ENCODE measurements at places on chromosomes 13 and 19.

DNA sequence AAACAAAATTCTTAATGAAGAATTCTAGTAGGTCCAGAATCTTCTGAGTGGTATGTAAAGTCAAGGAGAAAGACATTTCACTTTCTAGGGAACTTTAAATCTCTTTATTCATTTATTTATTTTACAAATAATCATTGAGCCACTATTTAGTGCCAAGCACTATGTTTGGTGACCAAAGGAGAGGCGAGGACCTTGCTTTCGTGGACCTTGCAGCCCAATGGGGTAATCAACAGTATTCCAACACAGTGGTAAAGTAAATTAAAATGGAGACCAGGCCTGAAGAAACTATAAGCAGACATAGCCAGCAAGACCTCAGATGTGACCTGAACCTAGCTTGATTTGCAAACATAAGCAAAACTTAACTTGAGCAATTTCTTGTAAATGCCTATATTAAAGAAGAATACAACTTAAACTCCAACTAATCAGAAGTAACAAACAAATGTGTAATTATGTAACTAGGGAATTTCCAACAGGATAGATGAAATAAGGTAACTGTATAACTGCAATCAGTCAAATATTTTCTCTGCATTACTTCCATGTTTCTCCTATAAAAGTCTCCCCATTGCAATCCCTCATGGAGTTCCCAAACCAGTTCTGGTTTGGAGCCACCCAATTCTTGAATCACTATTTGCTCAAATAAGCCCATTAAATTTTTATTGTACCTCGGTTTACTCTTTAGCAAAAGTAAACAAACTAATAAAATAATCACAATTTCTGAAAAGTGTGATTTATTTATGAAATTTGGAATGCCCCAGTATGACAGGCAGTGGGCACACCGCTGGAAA, 67.6 kb downstream of the MBNL2 start:
- no peak for DNase-seq

DNA sequence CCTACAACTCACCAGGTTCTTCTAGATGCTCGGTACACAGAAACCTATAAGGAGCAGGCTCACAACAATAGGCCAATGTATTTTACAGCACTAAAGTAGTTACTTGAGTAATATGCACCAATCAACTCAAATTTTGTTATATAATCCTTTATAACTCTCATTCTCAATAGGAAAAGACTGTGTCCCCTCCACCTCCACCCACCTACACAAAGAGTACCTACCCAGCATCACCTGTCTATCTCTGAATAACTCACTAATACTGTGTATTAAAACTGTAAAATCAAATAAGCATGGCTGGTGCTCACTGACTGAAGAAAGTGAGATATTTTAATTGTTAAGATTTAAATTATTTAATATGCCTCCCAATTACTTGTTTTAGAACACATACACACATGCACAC, 146.3 kb downstream of the ENOX1 start:
- DNase-seq = no peak

DNA sequence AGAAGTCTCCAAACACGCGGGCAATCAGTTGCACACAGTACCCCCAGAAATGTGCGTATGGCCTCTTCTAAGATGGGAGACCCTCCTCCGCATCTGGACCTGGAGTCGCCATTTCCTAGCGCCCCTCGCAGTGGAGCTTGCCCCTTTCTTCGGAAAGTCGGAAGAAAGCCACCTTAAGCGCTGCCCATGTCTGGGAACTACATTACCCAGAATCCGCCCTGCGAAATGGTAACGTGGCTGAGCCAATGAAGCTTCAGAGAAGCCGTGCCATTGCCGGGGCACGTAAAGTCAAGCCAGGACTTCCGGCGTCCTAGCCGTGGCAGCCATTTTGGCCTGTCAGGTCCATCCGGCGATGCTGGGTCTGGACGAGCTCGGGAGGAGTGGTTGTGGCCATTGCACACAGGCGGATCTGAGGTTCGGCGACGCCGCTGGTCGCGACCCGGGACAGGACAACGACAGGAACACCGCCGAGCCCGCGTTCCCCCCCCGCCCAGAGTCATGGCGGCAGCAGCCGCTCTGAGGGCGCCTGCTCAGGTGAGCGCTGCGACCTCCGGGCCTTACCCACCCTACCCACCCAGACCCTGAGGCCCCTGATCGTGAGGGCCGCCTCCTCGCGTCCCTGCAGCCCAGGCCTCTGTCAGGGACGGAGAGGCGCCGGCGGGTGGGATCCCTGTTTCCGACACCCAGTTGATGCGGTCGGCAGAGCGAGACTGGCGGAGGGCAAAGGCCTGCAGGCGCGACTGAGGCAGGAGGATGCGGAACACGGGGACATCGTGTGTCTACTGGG, at the start of gene ZNF586:
TSS of gene ZNF586 (plus strand) at position 332 of the 787 bp plus-strand sequence. CDS start at position 499, 167 bp downstream.
- DNase-seq = peak; percentile 77

DNA sequence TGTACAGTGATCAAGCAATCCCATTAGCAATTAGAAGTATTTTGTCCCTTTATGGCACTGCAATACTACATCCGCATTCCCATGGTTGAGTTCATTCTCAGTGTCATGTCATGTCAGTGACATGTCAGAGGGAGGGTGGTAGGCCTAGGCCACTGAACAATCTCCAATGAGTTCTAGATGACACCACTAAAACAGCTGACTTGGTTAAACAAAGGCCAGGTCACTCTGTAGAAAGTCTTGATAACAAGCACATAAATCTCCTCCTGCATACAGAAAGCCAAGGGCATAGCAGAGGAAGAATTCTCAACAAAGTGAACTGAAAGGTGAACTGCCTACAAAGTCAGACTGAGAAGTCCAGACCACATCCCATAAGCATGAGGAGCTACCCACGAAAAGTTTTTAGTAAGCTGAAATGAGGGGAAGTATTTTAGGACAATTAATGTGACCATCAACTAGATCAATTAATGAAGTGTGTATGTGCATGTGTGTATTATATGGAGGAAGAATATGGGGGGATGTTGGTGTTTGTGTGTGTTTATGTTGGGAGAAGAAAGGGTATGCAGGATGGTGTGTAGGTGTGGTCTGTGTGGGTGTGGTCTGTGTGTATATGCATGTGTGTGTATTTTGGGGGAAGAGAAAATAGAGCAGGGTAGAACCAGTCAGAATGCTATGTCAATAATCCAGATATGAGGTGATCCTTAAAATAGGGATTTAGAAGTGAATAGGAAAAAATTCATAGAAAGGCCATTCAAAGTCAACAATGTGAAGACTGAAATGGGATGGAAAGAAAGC, 67.7 kb downstream of the TBC1D4 start:
- DNase-seq = no peak

GRCh38 chr19:51330366-51330765, 11.6 kb downstream of the VSIG10L start:
- DNase-seq = no peak

DNA sequence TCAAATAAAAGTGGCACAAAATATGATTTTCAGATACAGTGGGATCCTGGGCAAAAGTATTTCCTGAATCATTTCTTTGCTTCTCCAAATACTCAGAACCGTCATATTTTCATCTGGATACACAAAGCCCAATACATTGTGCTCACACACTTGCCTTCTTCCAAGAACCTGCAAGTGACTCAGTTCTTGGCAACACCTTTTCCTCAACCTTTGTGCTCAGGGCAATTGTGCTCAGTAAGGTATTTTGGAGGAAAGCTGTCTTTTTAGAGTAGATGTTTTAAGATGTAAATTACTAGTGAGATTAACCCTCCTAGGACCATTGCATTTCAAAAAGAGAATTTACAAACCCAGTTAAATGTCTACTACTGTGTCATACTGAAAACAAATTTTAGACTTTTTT, 233.5 kb downstream of the EFNB2 start:
- no peak for DNase-seq

DNA sequence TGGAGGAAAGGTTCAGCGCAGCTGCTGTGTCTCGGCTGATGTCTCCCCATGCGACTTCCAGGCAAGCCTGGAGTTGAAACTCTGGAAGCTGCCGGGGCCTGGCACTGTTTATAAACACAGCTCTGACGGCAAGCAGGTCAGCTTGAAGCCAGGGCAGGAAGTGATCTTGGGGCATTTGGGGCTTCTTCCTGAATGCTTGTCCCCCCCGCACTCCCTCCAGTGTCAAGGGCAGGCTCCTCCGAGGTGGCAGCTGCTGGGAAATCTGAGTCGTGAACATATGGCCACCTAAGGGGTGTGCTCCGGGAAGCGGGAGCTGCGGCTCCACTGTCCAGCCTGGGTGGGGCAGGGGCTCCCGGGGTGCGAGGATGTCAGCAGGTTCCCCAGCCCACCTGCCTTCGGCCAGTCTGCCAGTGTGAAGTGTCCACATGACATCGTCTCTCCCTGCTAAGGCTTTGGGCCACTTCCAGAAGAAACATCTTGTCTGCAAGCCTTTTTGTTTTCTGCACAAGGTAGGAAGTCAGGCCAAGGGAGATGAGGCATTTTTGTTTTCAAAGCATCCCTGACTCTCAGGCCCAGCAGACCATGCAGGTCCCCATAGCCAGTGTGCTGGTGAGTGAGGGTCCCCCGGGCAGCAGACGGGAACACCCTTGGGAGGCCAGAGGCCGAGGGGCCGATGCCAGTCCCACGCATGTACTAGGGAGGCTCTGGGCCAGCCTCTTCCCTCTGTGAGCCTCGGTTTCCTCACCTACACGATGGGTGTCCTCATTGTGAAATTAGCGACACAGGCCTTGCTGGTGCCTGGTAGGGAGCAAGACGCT, 2.7 kb downstream of the PIAS4 start:
- no peak for DNase-seq

DNA sequence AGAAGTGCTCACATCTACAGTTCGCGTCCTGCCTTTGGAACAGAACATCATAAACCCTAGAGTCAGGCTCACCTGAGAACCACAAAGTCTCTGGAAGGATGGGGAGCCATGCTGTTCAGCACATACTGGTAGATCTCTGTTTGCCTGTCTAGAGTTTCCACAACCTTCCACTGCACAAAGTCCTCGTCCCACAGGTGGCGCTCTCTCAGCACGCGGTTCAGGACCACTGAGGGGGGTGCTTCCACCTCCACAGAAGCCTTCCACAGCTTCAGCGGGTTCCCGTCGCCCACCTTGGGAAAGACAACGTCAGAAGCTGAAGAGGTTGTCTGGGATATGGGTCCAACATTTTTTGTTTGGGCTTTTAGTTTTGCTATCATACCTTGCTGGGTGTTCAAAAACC, 93.6 kb downstream of the KL start:
- DNase-seq = no peak

- no peak for DNase-seq
These were observed 64.7 kb upstream of the OXGR1 start for GRCh38 chr13:97058926-97059325.

DNA sequence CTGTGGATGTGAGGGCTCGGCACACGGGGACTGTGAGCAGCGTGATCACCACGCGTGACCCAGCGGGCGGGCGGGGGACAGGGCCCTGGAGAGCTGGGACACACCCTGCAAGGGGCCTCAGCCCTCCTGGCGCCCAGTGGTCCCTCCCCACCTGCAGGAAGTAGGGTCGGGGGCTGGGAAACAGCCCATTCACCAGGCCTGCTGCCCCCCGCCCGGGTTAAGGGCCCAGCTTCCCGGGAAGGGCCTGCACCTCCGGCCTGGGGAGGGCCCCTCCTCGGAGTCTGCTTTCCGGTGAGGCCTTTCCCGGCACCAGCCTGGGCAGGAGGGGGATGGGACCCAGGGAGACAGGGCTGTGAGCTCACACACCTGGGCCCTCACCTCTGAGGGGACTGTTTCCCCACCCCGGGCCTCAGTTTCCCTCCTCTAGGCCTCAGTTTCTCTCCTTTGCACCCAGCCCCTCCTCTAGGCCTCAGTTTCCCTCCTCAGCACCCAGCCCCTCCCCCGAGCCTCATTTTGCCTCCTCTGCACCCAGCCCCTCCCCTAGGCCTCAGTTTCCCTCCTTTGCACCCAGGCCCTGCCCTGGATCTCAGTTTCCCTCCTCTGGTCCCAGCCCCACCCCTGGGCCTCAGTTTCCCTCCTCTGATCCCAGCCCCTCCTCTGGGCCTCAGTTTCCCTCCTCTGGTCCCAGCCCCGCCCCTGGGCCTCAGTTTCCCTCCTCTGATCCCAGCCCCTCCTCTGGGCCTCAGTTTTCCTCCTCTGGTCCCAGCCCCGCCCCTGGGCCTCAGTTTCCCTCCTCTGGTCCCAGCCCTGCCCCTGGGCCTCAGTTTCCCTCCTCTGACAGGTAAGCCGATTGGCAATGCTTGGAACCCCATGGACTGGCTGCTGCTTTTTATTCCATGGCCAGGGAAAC, 1.9 kb upstream of the MADCAM1 start:
- DNase-seq = no peak

- DNase-seq = no peak
These were observed 19.0 kb downstream of the MAN2B1 start for GRCh38 chr19:12647490-12648071.

All from stimulated activated CD4-positive, alpha-beta T cell treated with anti-CD3 and anti-CD28 coated beads, TNF-alpha, amount 100 ng/mL, for 4 hours (primary cell).